ENCODE measurements at places on chromosomes 6 and 20.

DNA sequence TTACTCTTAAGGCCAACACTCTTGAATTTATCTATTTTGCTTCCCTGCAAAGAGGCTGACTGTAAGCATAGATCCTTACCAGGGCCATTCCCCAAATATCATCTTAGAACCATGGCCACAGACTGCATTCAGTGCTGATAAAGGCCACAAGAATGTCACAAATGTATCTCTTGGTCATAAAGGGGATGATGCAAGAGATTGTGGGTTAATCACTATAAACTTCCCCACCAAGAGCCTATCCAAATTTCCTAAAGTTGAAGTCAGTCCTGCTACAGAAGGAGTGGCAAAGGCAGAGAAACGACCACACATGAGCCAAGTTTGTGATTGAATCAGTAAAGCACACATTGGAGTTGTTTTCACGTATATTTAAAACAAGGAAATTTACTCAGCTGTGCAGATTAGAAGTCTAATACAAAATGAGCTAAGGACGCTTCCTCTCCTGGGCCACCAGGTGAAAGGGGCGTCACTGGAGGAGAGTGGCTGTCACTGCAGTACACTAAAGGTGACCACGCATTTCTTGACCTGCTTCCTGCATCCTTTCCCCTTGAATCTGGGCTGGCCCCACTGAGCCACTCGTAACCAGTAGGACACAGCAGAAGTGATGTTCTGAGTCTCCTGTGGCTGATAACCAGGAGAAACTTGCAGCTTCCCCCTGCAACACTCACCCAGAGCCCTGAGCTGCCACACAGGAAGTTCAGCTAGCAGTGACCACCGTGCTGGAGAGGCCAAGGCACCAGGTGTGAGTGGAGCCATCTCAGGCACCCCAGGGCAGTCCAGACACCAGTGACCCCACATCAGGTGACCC, 181.9 kb downstream of the SYNDIG1 start:
- DNase-seq, result no peak

- no peak for DNase-seq
Measured at GRCh38 chr6:6516666-6517458, 71.7 kb upstream of the LY86 start.

GRCh38 chr20:36631646-36632045, 14.3 kb downstream of the SLA2 start:
- DNase-seq, result no peak

GRCh38 chr6:37481711-37482605, 17.7 kb downstream of the CCDC167 start:
- DNase-seq, result no peak

- peak; percentile 84 for DNase-seq
Measured at GRCh38 chr6:32153564-32154513, at the start of gene PPT2. TSS of gene PPT2 (plus strand) at chr6:32154141. CDS start at chr6:32154595, 454 bp downstream.

DNA sequence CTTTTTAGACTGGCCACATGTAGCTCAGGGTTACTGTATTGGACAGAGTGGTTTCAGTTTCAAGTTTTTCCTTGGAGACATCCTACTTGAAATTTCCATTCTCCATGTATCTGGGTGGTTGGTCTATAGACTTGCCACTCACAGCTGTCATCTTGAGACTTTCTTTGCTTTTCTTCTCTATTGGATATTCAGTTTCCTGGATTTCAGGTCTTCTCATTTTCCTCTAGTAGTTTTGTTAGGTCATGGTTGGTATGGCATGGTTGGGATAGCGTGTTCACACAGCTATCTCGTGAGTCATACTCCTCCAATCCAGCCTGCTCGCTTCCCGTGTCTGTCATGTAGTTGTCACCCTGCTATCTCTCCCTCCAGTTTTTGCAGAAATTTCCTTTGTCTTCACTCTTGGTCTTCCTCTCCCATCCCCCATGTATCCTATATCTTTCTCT, 48.3 kb downstream of the PTPN1 start:
- no peak for DNase-seq

Data from NCI-H1930 (cell line).